ENCODE measurements at places on chromosomes 4 and X.

DNA sequence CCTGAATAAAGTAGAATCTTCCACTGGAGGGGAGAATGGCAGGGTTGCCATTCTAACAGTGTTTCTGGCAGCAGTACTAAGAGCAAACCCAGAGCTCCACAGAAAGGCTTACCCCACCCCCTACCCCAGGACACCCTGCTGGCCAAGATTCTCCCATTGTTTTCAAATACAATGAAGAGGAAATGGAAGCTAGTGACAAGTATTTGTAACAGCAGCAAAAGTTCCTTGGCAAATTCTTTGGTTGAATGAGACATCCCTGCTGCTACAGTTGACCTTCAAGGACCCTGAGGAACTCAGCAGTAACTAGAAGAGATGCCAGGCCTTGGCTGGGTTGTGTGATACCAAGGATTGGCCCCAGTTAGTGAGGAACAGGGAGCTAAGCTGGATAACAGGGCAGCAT, 124.2 kb upstream of the DGKK start:
- DNase-seq = no peak

GRCh38 chrX:39331082-39331704, 529.9 kb downstream of the MID1IP1 start:
- no peak for DNase-seq

- DNase-seq = no peak
Observed at GRCh38 chr4:82739287-82740190, 59.1 kb downstream of the SCD5 start.

DNA sequence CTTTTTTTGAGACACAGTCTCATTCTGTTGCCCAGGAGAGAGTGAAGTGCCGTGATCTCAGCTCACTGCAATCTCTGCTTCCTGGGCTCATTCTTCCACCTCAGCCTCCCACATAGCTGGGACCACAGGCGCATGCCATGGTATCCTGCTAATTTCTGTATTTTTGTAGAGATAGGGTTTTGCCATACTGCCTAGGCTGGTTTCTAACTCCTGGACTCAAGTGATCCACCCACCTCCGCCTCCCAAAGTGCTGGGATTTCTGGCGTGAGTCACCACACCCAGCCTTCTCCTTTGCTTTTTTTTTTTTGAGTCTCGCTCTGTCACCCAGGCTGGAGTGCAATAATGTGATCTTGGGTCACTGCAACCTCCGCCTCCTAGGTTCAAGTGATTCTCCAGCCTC, 94.1 kb downstream of the PDS5A start:
- no peak for DNase-seq

DNA sequence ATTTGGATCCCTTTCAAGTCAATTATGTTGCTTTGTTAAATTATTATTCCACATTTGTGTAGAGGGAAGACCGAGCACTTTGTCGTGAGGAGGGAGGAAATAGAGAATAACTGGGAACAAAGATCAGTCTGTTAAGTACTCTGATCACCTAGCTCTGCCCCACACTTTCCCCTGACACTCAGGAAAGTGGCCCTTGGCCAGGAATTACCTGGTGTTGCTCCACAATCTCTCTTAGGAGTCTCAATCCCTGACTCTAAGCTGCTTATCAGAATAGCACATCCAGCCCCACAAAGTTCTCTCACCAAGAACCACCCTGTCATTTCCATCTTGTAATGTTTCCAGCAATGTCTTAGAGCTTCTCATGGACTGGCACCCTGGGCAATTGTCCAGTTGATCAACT, 83.8 kb upstream of the BMPR1B start:
- DNase-seq = no peak

GRCh38 chrX:38407126-38407525, 54.7 kb downstream of the OTC start:
- no peak for DNase-seq

DNA sequence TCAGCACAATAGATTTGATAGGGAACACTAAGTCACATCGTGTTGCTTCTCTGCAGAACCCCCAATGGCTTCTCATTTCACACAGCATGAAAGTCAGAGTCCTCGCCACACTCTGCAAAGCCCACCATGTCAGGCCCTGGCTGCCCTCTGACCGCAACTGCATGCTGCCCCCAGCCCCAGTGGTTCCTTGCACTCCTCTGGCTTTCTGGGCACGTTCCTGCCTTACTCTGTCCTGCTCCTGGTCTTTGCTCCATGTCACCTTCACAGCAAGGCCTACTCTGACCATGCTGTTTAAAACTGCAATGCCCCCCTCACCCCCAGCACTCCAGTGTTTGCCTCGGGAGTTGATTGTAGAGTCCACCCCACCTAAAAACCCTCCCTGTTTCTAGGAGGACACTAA, 78.1 kb downstream of the EVC start:
- DNase-seq = no peak

- DNase-seq = no peak
Observed at GRCh38 chr4:39562792-39563191, 35.6 kb upstream of the UGDH start.

DNA sequence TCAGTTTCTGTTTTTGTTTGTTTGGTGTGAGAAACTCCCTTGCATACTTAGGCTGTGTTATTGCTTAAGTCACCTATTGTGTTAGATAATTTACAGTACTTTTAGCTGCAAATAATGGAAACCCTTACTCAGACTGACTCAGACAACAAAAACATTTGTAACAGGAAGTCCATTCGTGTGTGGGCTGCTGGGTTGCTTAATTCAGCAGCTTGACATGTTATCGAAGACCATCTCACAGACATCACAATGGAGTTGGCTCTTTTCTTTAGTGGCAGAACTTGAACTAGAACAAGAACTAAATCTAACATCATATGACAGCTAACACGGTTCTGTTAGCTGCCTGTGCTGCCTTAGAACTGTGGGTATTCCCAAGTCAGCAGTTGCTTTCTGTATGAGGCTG, 9.9 kb upstream of the GABRE start:
- no peak for DNase-seq

DNA sequence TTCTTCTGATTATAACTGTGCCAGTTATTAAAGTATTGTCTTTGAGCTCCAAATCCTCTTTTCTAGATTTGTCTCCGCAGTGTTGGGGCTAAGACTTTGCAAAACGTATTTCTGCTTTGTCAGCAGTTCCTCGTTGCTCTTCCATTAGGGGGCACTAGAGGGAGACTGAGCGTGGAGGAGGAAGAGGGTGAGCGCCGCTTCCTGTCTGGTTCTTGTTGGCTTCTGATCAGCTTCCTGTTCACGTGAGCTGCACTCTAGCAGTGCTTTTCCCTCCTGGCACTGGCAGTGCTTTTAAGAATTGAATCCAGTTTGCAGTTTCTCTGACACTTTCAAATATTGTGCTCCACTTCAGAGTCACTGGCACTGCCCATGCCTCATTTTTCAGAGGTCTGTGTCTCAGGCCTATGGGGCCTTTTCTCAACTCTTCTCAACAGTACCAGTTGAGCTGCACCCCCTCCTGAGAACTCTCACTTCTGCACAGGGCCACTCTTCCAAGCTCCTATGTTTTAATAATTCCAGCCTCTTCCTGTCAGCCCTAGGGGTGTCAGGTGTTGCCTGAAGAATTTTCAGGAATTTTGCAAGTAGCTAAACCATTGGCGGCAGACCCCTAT, 54.4 kb upstream of the LCORL start:
- DNase-seq = no peak

- no peak for DNase-seq
Observed at GRCh38 chr4:84914686-84915395, 51.6 kb downstream of the WDFY3 start.

DNA sequence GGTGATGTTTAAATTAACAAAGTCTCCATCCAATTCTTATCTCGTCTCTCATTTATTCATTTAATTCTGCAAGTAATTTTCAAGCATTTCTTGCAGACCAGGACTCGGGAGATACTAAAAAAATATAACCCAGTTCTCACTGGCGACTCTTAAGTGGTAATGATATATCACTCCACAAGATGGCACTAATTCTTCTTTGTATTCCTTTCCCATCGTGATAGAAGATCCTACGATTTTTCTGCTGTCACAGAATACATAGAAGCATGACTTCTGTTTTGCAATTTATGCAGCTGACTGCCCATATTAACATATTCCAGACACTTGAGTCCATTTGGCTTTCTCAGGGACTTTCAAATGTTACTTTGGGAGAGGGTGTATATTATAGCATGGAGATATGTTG, 64.0 kb upstream of the FGF13 start:
- no peak for DNase-seq

DNA sequence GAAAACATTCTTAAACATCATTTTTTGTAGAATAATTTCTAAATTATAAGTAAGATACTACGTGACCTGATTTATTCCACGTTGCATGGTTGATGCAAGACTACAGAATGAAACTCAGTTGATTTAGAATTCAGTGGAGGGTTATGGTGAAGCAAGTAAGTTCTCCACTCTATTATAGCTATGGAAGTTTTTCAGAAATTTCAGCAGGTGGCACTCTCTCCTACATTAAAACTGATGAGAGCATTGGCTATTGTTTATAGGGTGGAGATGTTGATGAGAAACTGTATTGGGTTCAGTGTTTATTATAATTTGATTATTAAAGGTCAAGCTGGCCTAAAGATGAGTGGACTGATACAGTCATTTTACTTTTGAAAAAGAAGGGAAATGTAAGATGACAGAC, 88.0 kb downstream of the FNIP2 start:
- DNase-seq = no peak

DNA sequence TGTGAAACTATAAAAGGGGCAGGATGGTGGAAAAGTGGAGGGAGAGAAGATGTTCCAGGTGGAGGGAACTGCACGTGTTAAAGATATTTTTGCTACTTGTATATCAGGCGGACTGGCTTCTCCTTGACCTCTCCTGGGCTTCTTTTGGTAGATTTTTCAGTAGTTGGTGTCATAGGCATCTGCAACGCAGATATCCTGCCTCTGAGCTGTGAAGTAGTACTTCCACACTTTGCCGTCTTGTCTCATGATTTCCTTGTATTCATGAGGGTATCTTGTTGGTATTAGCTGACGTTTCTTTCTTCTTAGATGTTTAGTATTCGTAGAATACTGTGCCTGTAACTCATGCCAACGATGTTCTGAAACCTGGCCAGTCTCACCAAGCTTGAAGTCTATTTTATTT, 81.0 kb downstream of the WWC2 start:
- no peak for DNase-seq

GRCh38 chr4:73862322-73862721, 6.9 kb upstream of the CXCL1 start:
- no peak for DNase-seq

DNA sequence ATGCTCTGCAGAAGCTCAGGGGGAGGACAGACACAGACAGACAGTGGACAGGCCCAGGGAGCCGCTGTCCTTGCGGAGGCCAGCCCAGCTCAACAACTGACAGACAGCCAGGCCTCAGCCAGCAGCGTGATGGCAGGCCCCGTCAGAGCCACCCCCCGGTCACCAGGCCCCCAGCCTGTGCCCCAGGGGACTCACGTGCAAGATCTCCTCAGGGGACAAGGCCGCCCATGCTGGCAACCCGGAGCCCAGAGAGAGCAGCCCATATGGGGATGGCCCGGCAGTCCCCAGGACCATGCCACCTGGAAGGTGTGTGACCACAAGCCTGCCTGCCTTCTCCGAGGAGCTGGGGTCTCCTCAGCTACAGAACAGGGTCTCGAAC, 28.0 kb upstream of the MXD4 start:
- DNase-seq = no peak

DNA sequence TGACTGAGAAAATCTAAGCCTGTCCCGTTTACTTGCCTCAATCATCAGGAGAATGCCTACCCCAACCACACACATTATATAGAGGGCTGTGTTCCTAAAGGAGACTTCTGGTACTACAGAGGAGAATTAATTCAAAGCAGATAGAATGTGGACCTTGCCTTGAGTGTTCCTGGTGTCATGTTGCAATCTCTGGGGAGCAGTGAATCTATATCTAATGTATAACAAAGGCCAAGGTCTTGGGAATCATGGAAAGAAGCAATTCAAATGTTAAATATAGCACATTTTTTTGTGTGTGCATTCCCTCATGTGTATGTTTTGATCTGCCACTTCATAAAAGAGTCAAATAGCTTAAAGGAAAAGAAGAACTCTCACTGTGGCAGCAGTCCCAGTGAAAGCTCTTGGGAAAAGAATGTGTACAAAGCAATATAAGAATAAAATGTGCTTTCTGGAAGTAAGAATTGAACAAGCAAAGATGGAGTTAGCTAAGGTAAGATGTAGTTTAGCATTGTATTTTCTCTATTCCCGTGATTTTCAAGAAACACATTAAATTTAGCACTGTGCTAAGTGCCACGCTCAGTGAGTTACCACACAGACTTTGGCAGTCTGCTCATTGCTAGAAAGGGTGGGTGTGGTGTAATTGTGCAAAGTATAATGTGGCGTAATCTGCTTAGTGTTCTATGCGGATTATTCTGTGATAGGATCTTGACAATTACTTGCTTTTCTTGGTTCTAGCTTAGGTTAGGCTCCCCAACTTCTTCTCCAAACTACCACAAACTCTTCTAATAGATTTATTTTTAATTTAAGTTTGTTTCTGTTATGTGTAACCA, 13.7 kb downstream of the ADH6 start:
- no peak for DNase-seq

- no peak for DNase-seq
Observed at GRCh38 chr4:3486541-3487540, 23.7 kb downstream of the DOK7 start.

DNA sequence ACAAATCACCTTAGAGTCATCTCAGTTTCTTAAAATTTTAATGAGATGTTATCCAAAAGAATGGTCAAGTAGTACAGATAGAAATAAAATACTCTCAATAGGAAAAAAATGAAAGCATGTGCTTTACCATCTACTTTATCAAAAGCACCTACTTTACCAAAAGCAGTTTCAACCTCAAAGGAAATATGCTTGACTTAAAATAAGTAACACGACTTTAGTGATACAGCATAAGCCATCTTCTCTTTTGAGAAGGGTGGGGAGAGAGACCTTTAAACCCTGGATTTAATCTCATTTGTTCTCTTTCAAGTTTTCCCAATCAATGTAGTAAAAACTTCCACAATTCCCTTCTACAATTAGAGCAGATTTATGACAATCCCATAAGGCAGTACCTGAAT, 26.5 kb downstream of the OTUD4 start:
- DNase-seq = no peak

- no peak for DNase-seq
Observed at GRCh38 chrX:153947009-153947769, 2.7 kb upstream of the RENBP start.

- DNase-seq = no peak
Observed at GRCh38 chrX:134692990-134693389, 34.7 kb upstream of the PLAC1 start.

- no peak for DNase-seq
Observed at GRCh38 chr4:48862038-48862437, 31.1 kb downstream of the OCIAD1 start.

GRCh38 chrX:103396186-103396585, 19.8 kb downstream of the BEX3 start:
- DNase-seq = no peak

GRCh38 chr4:6491235-6491634, 18.8 kb upstream of the PPP2R2C start:
- no peak for DNase-seq

DNA sequence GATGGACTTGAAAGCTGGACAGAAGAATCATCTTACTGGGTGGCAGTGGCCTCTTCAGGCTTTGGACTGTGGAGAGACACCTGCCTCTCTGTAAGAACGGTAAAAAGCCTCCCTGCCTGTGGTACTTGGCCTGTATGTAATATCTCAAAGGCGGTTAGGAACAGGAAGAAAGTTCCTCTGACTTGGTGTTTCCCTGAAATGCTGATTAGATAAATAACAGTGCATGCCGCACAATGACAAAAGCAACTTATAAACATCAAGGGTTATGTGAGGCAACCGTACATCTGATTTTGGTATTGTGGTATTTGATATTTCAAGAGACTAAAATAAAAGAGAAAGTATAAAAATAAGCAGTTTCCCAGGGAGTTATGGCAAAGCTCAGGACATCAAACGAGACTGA, 92.4 kb upstream of the SORBS2 start:
- no peak for DNase-seq

- no peak for DNase-seq
Observed at GRCh38 chr4:139872274-139872673, 206.7 kb downstream of the MGST2 start.
